ENCODE measurements at places on chromosomes 16 and 17.

GRCh38 chr17:62852195-62852594 lies 44.1 kb upstream of the MARCHF10 start:
- DNase-seq, result no peak

- DNase-seq, result no peak
These were observed 35.5 kb downstream of the KSR1 start for GRCh38 chr17:27491713-27492190.

DNA sequence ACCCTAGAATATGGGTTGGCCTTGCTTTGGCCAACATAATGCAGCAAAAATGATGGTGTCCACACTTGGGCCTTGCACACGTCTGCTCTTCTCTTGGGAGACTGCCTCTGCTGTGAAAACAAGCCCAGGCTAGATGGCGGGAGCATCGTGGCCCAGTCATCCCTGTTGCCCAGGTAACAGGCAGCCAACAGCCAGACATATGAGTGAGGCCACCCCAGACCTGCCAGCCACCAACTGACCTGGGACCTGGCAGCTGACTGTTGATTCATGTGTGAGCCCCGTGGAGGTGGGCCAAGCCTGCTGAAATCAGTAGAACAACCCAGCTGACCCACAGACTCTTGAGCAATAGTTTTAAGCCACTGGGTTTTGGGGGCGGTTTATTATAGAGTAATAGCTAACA lies 39.4 kb upstream of the CDH3 start:
- DNase-seq, result no peak

DNA sequence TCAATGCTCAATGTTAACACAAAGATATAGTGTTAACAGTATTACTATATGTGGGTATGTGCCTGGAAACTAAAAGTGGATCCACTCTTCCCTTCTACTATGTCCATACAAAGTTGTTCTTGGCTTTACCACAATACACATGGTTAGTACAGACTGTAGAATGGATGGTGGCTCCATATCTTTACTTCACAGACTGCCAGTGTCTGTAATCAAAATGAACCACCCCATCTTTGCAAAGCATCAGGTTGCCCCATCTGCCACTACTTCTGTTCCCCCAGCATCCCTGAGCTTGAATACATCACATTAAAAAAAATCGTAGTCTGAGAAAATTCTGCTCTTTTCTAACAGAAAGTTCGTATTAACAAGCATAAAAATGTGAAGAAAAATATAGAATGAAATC lies 30.0 kb downstream of the USP32 start:
- DNase-seq, result no peak

- DNase-seq, result no peak
These were observed 10.0 kb downstream of the SOCS1 start for GRCh38 chr16:11245988-11246387.

DNA sequence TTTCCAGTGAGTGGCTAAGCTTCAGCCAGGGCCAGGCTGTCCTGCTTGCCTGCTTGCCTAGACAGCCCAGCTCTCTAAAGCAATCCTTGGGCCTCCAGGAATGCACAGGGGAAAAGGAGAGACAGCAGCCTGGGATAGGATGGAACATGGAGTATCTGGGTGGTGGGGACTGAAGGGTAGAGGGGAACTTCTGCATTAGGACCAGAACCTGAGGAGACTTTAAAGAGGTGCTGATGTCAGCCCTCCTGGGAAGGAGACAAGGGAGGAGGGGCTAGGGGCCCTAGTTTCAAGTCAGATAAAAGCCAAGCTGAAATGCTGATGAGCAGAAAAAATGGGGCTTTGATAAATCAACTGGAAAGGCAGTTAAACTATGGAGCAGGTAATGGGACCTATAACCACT lies 1.8 kb downstream of the HOXB7 start:
- no peak for DNase-seq

DNA sequence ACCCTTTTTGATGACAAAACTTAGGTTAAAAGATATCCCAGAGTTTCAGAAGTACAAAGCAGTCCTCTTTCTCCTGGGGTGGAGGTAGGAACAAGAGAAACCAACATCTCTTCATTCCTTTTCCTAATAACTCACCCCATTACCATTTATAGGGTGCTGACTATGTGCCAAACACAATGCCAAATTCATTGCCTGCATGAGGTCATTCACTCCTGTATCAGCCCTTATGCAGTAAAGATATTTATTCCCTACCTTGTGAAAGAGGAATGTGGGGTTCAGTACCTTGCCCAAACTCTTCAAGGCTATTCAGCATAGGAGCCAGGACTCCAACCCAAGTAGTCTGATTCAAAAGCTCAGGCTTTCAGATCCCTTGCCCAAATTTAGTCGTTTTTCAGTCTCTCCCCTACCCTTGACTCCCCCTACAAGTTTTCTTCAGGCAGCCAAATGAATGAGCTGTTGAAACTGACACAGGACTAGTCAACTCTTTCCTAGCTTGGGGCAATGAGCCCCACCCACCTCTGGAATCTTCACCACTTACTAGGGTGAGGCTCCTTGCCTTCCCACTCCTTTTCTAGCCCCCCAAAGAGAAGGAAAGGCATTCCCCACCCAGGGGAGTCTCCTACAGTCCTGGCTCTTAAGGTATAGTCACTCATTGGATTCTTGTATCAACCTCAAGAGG lies 5.9 kb downstream of the KRT14 start:
- DNase-seq, result no peak

DNA sequence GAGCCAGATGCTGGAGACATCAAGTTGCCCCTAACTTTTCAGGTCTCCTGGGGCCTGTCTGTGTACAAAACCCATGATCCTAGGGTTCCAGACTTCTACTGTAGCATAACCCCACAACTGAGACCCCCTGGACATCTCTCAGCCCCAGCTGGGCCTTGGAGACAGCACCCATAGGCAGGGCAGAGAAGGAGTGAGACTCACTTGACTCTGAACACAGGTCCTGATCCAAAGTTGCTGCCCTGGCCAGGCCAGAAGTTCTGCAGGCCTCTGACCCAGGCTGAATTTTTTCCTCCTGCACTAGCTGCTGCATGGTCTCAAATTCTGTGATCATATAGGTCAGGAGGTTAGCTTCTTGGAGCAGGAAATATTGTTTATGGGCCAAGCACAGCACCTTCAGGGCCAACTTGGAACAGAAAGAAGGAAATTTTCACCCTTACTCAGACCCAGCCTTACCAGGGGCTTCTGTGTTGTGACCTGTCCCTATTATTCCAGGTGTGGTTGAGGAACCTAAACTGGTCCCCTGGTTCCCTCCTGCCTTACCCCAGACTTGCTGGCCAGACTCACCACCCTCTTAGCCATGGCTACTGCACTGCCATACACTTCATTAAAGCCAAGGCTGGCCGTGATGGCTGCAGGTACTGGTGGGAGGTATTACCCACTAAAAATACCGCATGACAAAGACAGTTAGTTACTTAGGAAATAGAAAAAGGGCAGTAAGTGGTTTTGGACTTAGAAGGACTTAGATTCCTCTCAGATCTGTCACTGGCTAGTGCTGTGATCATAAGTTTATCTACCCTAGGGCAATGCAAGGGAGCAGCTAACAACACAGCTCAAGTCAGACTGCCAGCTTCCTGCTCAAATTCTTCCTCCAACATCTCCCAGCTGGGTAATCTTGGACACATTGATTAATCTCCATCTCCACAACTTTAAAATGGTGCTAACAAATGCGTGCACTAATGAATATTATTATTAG lies 2180.1 kb downstream of the TP53TG3F start:
- DNase-seq, result no peak

DNA sequence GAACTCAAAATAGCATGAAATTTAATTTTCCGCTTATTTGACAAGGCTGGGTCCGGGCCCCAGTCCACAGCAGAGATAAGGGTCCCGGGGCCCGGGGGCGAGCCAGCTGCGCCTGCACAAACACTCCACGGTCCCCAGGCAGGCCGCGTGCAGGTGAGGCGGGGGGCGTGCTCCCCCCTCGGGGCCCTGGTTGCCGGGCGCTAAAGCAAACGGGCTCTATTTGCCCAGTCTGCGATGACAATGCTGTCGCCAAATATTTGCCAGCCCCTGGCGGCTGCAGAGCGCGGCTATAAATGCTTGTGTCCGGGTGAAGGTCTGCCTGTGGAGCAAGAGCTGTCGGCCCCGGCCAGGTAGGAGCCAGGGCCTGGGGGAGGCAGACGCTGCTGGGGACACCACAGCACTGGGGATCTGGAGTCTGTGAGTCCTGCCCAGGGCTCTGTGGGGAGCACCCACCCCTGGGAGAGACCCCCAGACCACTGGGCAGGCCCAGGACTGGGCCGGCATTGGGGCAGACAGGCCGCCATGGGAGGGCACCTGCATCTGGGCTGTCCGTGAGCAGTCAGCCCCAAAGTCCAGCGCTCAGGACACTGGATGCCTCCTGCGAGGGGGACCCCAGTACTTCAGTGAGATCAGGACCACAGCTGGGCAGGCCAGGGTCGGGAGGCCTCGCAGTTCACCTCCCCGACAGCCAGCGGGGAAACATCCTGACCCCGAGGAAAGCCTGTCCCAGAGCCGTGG lies at the start of gene PERCC1:
TSS of gene PERCC1 (plus strand) at position 320 of the 738 bp plus-strand sequence. CDS start 1,516 bp downstream, outside the sequence.
- DNase-seq, result no peak

DNA sequence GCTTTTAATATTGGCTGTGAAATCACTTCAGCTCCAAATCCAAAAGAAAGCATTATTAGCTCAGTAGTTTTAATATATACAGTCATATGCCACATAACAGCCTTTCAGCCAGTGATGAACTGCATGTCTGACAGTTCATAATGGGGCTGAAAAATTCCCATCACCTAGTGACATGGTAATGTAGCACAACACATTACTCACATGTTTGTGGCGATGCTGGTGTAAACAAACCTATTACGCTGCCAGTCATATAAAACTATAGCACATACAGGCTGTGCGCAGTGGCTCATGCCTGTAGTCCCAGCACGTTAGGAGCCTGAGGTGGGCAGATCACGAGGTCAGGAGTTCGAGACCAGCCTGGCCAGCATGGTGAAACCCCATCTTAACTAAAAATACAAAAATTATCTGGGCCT lies 92.2 kb downstream of the TUBD1 start:
- no peak for DNase-seq

GRCh38 chr17:77281122-77281903 lies 140.5 kb downstream of the SEC14L1 start:
- no peak for DNase-seq

DNA sequence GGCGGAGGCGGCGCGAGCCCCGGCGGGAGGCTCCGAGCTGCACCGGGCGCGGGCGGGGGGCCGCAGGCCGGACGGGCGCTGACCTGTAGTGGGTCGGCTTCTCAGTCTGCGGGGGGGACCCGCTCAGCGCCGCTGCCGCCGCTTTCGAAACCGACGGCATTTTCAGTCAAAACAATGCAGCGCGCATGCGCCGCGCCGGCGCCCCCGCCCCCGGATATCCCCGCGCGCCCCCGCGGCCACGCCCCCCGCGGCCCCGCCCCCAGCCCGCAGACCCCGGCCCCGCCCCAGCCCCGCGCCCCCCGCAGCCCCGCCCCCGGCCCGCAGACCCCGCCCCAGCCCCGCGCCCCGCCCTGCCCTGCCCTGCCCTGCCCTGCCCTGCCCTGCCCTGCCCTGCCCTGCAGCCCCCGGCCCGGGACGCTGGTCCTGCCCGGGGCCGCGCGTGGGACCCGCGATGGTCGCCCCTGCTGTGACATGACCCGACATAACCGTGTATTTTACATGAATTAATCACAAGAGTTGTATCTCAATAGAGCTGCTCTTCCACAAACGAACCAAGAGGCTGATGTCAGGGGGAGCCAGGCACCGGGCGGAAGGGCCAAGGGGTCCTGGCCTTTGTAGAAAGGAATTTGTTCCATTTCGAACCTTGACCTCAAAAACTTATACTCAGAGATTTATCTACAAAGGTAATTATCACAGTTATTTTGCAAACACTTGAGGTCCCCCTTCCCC lies at the start of gene UNKL:
TSS of gene UNKL (minus strand) at position 173 of the 729 bp plus-strand sequence. CDS start at position 160, 13 bp downstream.
- peak; percentile 43 for DNase-seq

- no peak for DNase-seq
These were observed 10.2 kb downstream of the GABARAPL2 start for GRCh38 chr16:75576384-75576811.

- no peak for DNase-seq
These were observed 923 bp downstream of the GDPD3 start for GRCh38 chr16:30112197-30113030.

DNA sequence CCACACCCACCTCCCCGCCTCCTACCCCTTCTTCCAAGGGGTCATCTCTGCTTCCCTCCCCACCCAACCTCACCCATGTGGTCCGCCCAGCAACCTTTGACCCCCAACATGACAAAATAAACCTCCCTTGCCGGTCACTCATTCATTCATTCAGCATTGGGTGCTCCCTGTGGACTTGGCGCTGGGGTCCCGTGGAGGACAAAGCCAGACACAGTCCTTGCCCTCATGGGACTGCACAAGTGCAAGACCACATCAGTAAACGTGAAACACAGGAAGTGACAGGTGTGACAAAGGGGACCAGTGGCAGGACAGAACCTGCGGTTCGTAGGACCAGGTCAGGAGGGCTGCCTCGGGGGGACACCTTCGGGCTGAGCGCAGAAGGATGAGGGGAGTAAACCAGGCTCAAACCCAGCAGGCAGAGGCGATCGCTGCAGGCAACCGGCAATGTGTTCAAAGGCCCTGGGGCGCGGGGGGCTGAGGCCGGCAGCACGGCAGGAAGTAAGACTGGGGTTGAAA lies 185.4 kb downstream of the SEC14L1 start:
- no peak for DNase-seq

DNA sequence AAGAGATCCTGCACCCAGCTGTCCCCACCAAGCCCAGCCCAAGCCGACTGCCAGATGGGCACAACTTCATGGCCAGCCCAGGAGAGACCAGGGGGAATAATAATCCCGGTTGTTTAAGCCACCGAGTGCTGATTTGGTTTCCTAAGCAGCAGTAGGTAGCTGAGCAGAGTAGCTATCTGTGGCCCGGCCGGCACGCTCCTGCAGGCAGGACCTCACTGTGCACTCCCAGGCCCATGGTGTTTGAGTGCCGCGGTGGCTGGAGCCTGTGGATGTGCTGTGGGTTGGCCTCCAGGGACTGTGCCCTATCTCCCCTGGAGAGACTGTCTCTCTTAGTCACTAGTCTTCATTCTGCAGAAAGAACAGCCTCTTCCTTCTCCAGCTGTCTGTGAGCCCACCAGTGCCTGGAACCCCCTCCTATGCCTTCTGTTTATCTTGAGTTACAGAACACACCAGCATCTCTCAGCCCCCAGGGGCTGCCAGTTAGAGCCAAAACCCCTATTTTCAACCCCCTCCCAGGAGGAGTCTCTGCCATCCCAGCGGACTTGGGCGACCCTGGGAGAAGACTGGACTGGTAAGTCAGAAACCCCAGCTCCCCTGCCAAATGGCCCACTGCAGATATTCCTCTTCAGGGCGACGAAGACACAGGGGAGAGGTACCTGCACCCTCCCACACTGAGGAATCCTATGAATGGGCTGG lies 152.0 kb downstream of the SDK2 start:
- no peak for DNase-seq

DNA sequence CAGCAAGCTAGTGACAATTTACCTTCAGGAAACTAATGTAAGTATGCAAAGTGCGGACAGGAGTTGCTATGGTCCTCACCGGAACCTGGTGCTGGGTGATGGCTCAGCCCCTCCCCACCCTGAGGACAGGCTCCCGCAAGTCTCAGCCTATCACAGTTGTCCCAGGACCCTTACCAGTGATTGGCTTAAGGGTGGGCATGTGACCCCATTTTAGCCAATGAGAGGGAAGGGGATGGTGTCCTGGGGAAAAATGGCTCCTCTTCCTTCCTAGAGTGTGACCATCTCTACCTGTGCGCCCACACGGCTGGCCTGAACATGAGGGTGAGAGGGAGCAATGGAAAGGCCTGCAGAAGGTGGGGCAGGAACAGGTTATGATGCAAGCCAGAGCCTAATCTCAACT lies 80.4 kb downstream of the C16orf78 start:
- no peak for DNase-seq
